ENCODE measurements at places on chromosomes 1 and 21.

- DNase-seq, result peak; percentile 25
Measured at GRCh38 chr1:55893155-55893554, 678.0 kb upstream of the USP24 start.

GRCh38 chr21:44258056-44258725 is 3.5 kb downstream of the DNMT3L start:
- no peak for DNase-seq

- no peak for DNase-seq
Measured at GRCh38 chr1:204356997-204357396, 2.7 kb downstream of the PLEKHA6 start.

GRCh38 chr1:209029737-209030136 is 553.8 kb upstream of the CAMK1G start:
- DNase-seq, result no peak

DNA sequence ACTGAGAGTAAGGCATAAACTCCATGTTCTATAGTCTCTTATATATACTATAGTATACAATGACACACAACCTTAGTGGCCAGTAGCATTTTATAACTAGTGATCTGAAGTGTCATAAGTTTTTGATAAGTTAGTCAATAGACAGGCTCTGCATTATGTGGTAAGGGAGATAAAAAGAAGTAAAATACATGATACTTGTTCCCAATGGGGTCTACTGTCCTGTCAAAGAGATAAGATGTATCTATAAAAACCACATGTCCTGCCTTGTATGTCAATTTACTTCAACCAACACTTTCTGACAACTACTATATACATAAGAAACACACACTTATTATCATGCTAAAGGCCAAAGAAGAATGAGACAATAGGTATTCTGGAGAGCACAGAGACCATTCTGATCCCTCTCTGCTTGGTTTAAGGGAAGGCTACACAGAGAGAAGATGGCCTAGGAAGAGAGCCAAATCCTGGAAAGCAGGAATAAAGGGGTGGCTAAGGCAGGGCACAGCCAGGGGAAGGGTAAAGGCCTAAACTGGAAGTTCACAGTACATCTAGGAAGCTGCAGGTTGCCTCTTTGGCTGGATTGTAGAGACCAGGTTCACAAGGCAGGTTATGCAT is 91.4 kb downstream of the LYST start:
- no peak for DNase-seq

DNA sequence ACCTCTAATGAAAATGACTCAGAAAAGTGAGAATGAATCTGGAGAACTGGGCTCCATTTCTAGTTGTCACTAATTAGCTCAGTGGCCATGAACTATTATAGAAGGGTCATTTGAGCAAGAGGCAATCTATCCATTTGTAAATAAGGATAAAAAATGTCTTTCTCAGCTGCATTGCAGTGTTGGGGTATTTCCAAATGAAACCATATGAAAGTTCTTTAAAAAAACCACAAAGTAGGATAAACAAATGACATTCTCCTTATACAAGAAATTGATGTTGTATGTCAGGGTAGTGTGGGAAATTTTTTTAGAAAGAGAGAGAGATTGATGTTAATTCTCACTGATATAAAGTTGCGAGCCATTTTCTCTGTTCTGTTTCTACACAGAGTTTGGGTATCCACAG is 26.0 kb downstream of the FMO3 start:
- DNase-seq, result no peak

- no peak for DNase-seq
Measured at GRCh38 chr21:32570456-32570855, 14.9 kb downstream of the TCP10L start.

DNA sequence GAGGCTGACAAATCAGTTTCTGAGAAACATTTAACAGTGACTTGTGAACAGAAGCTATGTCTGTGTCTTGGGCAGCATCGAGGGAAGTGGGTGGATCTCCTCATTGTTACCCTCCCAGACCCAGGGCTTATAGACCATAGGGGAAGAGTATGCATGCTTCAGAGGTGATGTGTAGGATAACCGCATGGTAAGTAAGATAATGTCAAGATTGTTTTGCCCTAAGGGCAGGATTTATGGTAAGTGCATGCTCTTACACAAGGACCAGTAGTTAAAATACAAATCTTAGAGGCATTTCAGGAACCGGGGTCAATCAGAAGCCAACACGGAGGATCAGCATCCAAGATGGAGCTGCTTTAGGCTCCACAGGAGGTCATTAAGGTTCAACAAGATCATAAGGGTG is 7.7 kb upstream of the PRMT2 start:
- DNase-seq, result no peak

DNA sequence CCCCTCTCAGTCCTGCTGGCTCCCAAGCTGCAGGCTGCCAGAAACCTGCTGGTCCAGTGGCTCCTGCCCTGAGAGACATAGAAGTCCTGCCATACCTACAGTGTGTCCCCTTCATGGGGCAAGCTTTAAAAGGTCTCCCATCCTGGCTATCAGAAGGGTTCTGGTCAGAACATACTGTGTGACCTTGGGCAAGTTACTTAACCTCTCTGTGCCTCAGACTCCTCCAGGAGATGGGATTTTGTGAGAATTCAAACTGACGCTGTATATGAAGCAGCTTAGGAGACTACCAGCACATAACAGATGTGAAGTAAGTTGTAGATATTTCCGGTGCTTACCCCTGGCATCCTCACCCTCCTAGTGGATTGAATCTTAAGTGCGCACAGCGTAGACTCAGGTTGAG is 8.7 kb upstream of the GJB5 start:
- DNase-seq, result no peak

DNA sequence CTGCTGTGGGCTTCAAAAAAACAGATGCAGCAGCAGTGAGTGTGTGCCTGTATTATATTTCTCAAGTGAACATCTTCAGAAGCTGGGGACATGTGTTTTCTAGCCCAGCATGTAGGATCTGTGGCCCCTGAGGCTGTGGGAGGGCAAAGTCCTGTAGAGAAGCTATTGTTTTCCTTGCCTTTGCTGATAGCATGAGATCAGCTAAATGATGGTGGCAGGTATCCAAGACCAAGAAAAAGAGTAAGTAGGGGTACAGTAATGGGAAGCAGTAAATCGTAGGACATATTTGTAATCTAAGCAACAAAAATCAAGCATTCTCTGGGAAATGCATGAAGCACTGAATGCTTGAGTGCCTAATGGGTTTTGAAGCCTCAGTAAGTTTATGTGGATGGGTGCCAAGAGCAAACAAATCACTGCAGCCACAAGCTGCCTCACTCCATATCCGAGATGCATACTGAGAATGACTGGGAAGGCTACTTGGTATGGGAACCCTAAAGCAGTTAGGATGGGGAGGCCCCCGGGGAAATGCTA is 98.3 kb downstream of the CD58 start:
- DNase-seq, result peak; percentile 83

DNA sequence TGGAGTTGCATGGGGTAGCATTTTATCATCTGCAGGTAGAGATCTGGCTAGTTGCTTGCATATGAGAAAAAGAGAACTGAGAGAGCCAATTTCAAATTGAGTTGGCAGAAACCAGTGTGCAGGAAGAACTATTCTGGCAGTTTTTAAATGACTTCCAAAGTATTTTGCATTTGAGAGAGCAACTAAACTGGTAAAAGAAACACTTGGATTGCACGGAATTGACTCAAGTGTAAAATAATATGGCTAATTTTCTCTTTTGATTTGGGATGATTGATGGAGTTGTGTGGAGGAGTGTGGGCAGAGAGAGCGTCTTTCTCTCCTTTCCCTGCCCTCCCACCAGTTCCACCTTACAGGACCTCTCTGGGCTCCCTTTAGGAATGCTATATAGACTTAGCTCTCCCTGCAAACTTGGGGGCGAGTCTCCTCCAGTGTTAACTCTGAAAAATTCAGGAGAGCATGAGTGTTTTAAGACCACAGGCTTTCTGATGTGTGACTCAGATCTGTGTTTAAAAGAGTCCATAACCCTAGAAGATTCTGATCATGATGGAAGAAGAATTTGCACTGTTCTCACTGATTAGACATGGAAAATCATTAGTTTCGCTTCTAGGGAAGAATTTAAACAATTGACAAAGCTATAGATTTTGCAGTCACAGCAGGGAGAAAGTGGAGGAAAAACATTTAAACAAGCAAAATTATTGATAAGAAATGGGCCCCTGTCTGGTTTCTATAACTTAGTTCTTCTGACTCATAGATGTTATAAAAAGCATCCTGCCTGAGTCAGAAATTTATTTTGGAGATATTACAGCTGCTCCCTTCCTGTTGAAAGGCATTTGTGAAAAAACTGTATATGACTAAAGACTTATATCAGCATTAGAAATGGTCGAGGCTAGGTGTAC is 24.9 kb upstream of the CTBS start:
- no peak for DNase-seq

GRCh38 chr1:55481634-55482033 is 266.5 kb upstream of the USP24 start:
- DNase-seq, result no peak

- DNase-seq, result no peak
Measured at GRCh38 chr1:16352842-16353535, 709 bp upstream of the FBXO42 start.

GRCh38 chr1:84861988-84862644 is 30.9 kb downstream of the LPAR3 start:
- no peak for DNase-seq

- DNase-seq, result no peak
Measured at GRCh38 chr1:167950569-167950968, 13.7 kb upstream of the MPC2 start.

GRCh38 chr1:245432228-245432875 is 277.6 kb downstream of the KIF26B start:
- DNase-seq, result no peak

- DNase-seq, result no peak
Measured at GRCh38 chr1:206691604-206692003, 6.9 kb downstream of the MAPKAPK2 start.

- DNase-seq, result no peak
Measured at GRCh38 chr1:1116701-1117468, 996 bp upstream of the C1orf159 start.

- no peak for DNase-seq
Measured at GRCh38 chr1:74375376-74375775, 137.0 kb downstream of the LRRC53 start.

GRCh38 chr1:231694075-231694431 is 67.5 kb downstream of the DISC1 start:
- no peak for DNase-seq

DNA sequence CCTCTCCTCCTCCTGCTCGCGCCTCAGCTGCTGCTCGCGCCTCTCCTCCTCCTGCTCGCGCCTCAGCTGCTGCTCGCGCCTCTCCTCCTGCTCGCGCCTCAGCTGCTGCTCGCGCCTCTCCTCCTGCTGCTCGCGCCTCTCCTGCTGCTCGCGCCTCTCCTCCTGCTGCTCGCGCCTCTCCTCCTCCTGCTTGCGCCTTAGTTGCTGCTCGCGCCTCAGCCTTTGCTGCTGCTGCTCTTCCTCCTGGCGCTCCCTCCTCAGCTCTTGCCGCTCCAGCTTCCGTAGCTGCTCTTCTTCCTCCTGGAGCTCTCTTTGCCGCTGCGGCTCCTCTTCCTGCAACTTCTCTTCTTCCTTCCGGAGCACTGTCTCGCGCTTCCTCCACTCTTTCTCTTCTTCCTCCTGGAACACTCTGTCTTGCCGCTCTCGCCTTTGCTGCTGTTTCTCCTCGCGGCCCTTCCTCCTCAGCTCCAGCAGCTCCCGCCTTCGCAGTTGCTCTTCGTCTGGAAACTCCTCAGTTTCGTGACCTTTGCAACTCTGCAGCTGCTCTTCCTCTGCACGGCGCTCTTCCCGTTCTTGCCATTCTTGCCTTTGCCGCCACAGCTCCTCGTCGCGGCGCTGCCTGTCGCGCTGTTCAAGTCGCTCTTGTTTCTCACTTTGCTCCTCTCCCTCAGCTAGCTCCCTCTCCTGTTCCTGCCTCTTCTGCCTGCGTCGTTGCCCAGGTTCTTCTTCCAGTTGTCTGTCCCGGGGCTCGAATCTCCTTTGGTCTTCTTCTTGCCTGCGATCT is 3.0 kb downstream of the TCHH start:
- no peak for DNase-seq

DNA sequence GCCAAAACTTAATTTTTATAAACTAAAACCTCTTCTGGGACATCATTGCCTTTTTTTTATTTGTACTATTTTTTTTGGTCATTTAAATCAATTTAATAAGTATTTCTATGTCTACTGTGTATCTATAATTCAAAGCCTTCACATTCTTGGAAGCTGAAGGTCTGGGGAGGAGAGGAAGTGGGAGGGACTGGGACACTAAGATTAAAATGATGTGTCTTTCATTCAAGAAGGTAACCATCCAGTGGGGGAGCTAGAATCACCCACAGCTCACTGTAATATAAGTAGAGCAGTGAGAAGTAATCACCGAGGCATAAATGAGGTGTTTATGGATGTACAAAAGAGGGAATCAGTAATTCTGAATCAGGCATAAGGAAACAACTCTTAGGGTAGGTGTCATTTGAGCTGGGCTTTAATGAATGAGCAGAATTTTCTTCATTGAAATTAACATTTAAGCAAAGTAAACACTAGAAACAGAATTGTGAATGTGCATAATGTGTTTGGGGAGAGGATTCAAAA is 52.8 kb downstream of the PTGER3 start:
- no peak for DNase-seq

GRCh38 chr1:29531596-29531995 is 295.3 kb downstream of the PTPRU start:
- DNase-seq, result no peak

DNA sequence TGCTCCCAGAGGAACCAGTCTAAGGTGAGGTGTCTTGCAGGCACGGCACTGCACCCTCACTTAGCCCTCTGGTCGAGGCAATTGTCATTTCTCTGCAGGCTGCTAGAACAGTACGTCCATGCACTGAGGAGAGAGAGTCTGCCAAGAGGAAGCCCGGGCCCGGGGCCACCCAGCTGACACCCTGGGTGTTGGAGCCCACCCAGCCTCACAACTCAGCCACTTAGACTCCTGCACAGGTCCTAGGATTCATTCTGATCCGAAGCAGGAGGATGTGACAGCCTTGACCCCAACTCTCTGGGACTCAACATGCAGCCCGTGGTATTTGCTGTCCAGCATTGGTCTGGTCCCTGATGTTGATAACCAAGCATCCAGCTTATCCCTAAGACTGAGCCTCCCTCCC is 111.9 kb downstream of the ADSS2 start:
- DNase-seq, result no peak

GRCh38 chr1:200401708-200402107 is 8.1 kb downstream of the ZNF281 start:
- DNase-seq, result no peak

GRCh38 chr1:75640137-75640536 is 29.2 kb upstream of the SLC44A5 start:
- DNase-seq, result no peak

GRCh38 chr21:46624050-46624449 is 11.4 kb upstream of the PRMT2 start:
- no peak for DNase-seq

- no peak for DNase-seq
Measured at GRCh38 chr1:162716123-162716522, 74.4 kb upstream of the HSD17B7 start.

- no peak for DNase-seq
Measured at GRCh38 chr1:2019571-2020309, 595 bp downstream of the GABRD start.

GRCh38 chr1:222697826-222698225 is 14.5 kb downstream of the AIDA start:
- DNase-seq, result no peak

GRCh38 chr21:17370263-17370662 is 142.6 kb upstream of the CXADR start:
- no peak for DNase-seq
